H1 (cell line): ENCODE measurements at places on chromosomes 12 and 14.

GRCh38 chr12:84696908-84697540, 215.6 kb downstream of the SLC6A15 start:
- DNase-seq: no peak

DNA sequence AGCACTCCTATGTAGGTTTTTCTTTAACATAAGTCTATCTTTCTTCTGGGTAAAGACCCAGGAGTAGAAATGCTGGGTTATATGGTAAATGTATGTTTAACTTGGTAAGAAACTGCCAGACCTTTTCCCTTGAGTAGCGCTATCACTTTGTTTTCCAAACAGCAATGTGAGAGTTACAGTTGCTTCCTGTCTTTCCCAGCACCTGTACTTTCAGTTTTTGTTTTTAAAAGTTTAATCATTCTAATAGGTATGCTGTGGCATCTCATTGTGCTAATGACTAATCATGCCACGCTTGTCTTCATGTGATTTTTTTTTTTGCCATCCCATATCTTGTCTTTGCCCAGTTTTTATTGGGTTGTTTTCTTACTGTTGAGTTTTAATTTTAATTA, 28.1 kb downstream of the GIT2 start:
- no peak for DNase-seq

- DNase-seq: no peak
Observed at GRCh38 chr14:57169901-57170300, 98.8 kb downstream of the EXOC5 start.

DNA sequence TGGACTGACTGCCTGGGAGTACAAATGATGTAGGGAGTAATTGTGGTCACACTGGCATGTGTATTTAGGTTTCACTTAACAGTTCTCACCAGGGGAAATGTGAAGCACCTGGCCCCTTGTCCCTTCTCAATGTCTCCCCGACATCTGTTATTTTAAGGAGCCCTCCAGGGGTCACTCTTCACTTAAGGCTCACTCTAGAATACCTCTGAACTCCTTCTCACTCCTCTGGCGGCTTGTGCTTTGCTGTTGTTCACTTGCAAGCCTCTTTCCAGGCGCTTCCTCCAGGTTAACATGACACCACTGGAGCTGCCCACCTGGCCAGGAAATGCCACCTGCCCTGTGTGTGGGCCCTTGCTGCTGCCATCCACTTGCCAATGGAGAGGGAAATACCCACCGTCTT, 56.5 kb upstream of the GZMB start:
- peak; percentile 61 for DNase-seq

- DNase-seq: no peak
Observed at GRCh38 chr14:81033698-81034240, 78.3 kb downstream of the TSHR start.

DNA sequence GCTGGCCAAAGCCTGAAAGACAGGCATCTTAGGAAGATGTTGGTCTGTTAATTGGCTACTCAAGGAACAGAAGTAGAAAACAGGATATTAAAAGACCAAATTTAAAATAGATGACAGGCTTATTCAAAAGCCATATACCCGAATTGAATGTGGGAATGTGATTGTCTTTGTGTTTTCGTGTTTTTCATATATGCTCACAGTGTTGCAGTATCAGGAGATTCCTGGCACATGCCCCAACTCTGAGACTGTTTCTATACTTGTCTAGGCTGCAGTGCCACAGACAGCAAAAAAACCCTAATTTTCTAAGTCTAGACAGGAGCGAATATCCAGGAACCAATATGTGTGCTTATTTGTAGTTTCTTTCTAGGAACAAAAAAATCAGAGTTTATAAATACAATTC, 57.4 kb upstream of the KRR1 start:
- DNase-seq: no peak

GRCh38 chr12:50050410-50051098, 6.8 kb upstream of the ASIC1 start:
- DNase-seq: no peak

DNA sequence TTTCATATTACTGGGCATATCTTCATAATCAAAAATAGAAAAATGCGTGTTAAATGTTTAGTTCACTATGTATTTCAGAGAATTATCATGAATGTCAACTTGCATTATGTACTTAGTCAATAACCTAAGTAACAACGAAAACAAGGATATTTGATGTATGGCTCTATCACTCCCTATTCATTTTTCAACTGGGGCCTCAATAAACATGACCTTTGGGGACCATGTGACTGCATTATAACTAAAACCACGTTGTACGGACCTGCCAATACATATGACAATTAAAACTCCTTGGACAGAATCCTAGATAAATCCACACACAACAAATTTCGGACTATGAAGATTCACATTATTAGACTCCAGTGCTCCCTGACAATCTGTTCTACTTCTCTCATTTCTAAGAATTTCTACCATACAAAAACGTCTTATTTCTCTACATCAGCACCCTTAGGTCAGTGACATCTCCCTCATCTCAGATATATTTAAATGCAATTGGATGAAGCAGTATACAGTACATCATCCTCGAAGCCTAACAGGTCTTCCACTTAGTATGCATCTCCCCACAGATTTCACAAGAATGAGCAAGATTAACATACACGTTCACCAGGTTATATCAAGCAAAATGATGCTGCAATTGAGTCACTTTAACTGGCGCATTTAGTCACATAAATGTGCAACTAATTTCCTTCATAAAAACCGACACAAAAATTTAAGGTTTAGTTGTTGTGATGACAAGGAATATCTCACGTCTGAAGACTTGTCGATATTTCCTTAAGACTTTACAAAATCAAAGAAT, 1.5 kb downstream of the UBE2N start:
- DNase-seq: no peak

DNA sequence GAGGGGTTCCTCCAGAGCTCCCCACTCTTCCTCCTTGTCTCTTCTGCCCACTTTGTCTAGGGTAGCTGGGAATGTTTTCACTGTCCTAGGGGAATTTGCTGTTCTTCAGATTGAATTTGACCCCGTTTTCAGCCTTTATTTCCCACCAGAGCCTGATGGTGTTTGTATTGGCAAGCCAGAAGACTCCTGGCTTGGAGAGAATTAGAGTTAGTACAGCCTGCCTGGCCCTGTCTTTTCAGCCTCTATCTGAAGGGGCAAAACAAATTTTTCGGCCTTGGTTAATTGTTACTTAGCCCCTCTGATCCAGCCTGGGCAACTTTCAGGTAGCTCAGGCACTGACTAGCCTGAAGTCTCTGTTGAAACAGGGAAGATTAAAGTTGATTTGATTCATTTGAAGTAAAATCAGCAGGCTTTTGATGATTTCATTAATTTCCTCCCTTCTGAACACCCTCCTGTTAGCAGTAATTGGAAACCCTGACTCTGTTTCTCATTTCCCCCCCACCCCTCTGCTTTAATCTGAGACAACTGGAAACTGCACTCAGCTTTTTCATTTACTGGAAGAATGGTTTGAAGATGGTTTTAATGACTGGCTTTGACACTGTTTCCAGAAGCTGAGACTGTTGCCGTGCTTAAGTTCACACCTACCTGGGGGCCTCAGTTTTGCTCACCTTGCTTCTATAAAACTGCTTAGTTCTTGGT, 63.3 kb downstream of the SUSD6 start:
- no peak for DNase-seq

DNA sequence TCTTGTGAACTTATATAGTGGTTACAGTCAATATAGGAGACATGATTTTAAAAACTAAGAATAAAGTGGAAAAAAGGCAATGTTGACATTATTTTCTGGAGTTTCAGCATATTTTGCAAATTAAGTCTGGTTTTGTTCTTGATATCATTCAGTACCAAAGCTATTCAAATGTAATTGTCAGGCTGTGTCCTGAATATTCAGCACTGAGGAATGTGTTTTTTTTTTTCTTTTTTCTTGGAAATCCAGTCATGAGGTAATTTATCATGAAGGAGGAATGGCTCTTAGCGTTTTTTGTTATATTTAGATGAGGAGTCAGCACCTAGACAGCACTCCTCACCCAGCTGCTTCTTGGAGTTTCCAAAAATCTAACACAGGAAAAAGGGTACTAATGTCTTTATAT, 225.5 kb downstream of the CCDC91 start:
- no peak for DNase-seq

- peak; percentile 81 for DNase-seq
Observed at GRCh38 chr14:77032844-77033621, 4.5 kb upstream of the IRF2BPL start.

- DNase-seq: no peak
Observed at GRCh38 chr14:68668028-68668427, 124.8 kb downstream of the ZFP36L1 start.

GRCh38 chr14:48628870-48629269, 953.5 kb upstream of the MDGA2 start:
- no peak for DNase-seq

DNA sequence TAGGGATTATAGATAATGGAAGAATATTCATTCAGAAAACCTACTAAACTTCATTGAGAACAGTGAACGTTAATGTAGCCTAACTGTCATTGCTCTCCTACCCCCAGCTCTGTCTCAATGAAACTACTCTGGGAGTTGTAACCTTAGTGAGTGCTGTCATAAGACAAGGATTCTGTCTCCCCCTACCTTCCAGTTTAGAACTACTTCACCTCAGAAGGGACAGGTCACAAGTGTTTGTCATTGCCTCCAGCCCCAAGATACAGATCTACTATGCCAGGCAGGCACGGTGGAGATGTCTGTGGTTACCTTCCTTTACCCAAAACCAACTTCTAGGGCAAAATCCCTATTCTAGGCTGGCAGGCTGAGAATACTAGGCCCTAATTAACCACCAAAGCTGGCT, 833.1 kb upstream of the SEL1L start:
- no peak for DNase-seq

DNA sequence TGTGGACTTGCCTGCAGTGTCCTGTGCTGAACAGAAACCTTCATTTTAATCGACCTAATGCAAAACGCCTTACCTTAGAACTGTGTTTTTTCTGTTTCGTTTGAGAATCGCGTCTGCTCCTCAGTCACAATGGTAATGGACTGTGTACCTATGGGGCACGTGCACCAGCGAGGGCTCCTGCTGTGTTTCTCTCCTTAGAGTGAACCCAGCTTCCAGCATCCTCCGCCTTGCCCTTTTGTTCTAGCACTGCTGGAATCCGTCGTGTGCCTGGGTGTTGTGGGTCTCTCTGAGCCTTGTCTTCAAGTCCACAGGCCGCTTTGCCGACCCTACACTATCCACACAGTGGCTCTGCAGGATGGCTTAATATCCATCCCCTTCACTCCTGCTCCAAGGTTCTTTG, 3.6 kb downstream of the AMN start:
- DNase-seq: no peak

- no peak for DNase-seq
Observed at GRCh38 chr12:68477261-68477772, 133.4 kb upstream of the RAP1B start.

DNA sequence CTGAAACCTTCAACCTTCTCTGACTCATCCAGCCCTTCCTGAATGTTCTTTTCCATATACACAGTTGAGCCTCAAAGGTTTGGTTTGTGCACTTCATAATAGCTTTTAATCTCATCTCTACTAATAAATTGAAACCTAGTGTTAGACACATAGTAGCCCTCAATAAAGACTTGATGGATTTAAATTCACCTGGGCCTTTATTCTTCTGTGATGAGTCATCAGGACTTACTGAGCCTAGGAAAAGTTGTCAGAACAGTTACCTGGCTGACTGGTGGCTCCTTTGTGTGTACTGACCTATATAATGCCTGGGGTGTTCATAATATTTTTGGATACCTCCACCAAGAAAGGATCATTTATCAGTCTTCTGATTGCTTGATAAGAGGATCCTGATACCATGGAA, 86.4 kb upstream of the NTF3 start:
- no peak for DNase-seq

DNA sequence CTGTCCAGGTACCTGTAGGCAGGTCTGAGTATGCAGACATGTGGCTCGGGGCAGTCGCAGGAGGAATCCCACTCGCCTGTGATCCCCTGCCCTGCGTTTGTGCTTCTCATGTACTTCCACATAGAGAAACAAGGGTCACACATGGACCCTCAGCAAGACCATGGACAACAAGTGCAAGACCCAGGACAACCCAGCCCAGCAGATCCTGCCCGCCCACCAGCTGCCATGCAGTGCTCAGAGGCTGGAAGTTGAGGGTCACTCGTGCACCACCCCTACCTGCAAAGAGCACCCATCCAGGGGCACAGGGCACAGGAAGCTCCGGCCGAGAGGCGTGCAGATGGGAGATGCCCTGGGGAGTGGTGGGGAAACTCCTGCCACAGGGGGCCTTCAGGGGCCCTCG, 67.5 kb upstream of the C14orf180 start:
- peak; percentile 38 for DNase-seq

DNA sequence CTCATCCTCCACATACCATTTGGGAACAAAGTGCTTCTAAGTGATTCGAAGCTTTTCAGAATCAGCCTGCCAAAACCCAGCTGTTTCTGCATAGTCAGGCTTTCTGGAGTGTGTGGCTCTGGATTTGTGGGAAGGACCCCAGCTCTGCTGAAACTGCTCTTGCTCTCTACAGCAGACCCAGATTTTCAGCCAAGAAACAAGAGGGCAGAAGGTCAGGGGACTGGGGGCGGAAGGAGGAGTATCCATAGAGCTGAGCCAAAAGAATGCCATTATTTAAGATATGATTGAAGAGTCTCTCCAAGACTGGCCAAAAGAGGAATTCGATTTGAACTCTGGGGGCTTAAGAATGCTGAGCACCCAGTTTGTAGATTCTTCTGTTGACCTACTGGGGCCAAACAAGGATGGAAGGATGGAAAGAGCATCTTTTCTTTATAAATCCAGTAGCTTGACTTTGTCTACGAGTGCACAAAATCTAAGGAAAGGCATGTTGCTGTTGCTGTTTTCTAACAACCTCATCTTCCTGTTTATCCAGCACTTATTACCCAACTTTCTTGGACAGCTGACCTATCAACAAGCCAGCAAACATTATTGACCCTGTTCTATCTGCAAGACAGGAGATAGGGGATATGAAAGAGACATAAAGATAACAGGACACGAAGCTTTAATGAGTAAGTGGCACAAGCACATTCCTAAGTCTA, 29.2 kb downstream of the FBLN5 start:
- no peak for DNase-seq

GRCh38 chr14:22884076-22884737, 1.2 kb downstream of the REM2 start:
- DNase-seq: no peak

DNA sequence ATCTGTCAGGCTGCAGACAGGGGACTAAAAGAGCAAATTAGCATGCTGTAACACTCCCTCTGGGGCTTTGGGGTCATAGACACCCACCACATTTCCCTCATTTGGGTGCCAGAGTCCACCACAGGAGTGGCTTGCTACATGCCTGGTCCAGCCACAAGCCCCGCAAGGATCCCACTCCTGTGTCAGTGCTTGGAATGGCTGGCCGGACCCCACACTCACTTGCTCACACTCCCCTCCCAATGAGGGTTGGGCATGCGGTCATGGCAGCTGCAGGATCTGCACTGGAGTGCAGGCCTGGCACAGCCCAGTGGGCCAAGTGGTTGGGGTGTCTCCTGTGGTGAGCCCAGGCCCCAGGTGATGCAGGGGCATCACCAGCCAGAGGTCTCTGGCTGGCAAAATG, 59.9 kb downstream of the TSPAN19 start:
- DNase-seq: no peak

- no peak for DNase-seq
Observed at GRCh38 chr14:90341784-90342183, 10.0 kb upstream of the NRDE2 start.
